NCI-H1930 (cell line): ENCODE measurements at places on chromosomes 16 and 17.

DNA sequence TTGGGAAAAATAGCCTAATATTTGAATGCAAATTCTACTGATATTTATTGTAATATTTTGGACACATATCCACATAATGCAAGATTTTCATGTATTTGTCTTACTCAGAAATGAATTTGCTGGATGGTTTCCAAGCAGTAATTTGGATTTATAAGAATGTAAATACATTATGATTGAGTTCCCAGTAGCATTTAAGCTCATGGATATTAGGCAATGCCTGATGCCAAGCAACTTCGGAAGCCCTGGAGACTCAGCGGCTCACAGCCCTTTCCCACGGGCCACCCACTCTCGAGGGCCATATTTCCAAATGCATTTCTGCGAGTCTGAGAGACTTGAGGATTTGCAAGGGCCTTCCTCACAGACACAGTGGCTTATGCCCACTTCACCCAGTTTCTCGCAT, 62.1 kb upstream of the MYOCD start:
- DNase-seq: no peak

GRCh38 chr17:40084477-40084876, 15.9 kb downstream of the NR1D1 start:
- no peak for DNase-seq

GRCh38 chr16:30046588-30046987, 15.5 kb upstream of the TLCD3B start:
- no peak for DNase-seq

DNA sequence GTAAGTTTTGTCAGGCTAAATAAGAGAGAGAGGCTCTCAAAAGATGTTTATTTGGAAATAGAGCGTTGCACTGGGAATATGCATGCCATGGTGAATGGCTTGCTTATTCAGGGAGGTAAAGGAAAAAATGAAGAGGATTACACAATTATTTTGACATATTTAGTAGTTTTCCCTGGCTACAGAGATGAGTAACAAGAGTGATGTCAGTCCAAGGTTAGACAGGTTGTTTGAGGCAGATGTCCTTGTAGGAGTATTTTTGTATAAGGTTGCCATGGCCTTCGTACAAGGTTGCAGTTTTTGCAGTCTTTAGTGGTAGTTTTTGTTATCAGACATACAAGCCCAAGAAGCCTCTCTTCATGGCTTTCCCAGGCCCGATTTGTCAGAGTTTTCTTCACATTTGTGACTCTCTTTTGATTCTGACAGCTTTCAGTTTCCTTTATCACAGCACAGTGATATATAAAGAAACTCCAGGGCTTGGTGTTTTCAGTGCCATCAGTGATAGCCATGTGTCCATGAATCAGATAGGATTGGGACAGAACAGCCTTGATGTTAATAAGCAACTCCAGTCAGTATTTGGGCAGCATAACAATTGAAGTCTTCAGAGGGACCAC, 18.7 kb upstream of the LGALS9 start:
- DNase-seq: no peak

- DNase-seq: no peak
These were observed 19.5 kb downstream of the N4BP1 start for GRCh38 chr16:48590476-48590875.

DNA sequence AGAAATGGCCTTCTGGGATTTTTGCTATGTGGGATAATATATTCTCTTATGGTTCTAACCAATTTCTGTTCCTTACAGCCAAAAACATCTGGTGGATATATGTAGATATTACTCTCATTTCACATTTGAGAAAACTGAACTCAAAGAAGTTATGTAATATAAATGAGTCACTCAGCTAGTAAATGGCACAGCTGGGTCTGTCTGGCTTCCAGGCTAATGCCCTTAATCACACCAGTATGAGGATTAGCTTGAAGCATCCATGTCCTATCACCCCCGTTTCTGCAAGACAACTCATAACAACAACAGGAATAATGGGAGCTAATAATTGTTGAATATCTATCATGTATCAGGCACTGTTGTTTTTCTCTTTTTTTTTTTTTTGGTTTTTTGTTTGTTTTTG, 34.4 kb upstream of the USP7 start:
- DNase-seq: no peak

GRCh38 chr17:6591599-6592158, 35.3 kb upstream of the PITPNM3 start:
- DNase-seq: no peak

DNA sequence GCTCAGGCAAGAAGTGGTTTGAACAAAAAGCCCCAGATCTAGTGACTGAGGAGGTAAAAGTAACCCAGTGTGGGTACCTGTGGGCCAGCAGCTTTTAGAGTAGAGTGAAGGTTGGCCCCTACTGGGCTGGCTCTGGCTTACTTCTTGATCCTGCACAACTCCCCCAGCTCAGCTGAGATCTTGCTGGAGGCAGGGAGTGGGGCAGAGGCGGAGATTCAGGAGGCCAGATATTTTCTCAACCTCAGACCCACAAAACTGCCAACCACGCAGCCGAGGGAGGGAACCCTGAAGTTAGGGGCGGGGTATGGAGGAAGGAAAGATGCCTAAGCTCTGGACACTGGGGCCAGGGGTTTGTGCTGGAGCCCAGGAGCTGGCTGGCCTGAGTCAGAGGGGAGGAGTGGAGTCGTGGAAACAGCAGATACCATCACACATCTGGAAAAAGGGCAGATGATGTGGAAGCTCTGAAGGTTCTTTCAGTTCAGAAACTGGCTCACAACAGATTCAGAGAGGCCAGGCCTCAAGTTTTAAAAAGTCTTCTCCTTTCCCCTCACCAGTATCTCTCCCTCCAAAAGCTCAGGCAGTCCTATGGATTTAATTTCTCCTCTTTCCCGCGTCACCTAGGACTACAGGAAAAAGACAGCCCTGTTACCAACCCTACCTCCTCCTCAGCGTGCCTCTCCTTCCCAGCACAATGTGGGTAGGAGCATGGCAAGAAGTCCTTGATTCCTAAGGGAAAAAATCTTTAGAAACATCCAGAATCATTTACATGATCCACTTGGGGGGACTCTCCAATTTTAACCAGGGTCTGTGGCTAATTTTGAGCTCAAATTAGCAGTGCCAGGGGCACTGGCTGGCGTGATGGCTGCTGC, 48.1 kb downstream of the MYO18A start:
- no peak for DNase-seq
